Fibroblast of the aortic adventitia (primary cell): ENCODE measurements at places on chromosomes 7 and 10. TPM values are rescaled to one million over a fixed set of nuclear protein-coding genes. Genes with fewer than 3 reads are reported as not detected.

GRCh38 chr10:103265717-103266329 is 11.1 kb upstream of the INA start:
- peak; percentile 86 for DNase-seq

DNA sequence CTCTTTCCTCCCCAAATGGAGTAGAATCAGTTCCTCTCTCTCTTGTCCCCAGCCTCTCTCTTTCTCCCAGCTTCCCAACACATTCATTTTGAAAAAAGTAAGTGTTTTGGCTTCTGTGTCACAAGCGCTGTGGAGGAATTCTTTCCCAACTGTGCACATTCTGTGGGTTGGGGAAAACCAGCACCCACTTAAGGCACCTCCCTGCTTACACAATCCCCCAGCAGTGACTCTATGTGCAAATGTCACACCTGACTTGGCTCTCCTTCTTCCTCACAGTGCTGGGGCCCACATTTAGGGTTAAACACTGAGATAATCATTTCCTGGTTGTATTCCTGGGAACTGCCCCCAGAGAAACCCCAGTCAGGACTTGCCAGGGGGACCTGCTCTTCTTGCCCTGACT is 358.1 kb upstream of the ZNF32 start:
- no peak for DNase-seq

GRCh38 chr10:62794306-62794705 is 10.2 kb upstream of the ADO start:
- DNase-seq, result peak; percentile 56

DNA sequence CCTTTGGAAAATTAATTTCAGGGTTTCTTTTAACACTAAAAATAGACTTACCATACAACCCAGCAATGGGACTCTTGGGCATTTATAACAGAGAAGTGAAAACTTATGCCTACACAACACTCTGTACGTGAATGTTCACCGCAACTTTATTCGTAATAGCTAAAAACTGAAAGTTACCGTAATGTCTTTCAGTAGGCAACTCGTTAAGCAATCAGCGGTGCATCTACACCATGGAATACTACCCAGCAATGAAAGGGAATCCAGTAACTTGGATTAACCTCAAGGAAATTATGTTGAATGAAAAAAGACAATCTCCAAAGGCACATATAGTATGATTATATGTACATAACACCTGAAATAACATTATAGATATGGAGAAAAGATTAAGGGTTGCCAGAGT is 16.2 kb downstream of the CCDC3 start:
- DNase-seq, result no peak

DNA sequence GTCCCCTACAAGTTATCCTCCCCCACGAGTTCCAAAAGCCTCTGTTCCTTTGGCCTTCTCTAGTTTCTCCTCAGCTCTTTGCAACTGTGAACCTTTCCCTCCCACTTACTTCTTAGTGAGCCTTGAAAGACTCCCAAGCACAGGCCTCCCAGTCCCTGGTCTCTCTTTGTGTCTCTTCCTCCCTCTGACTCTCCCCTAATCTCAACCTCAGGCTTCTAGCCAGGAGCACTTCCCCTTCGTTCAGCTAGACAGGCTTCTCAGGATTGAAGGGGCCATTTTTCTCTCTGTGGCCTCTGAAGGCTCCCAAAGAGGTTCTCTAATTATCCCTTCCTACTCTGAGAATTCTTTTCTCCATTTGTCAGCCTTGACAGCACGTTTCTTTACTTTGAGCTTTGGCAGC is 50.2 kb upstream of the PHYHIPL start:
- no peak for DNase-seq

GRCh38 chr10:99850021-99850766 is 67.8 kb downstream of the ABCC2 start:
- no peak for DNase-seq

DNA sequence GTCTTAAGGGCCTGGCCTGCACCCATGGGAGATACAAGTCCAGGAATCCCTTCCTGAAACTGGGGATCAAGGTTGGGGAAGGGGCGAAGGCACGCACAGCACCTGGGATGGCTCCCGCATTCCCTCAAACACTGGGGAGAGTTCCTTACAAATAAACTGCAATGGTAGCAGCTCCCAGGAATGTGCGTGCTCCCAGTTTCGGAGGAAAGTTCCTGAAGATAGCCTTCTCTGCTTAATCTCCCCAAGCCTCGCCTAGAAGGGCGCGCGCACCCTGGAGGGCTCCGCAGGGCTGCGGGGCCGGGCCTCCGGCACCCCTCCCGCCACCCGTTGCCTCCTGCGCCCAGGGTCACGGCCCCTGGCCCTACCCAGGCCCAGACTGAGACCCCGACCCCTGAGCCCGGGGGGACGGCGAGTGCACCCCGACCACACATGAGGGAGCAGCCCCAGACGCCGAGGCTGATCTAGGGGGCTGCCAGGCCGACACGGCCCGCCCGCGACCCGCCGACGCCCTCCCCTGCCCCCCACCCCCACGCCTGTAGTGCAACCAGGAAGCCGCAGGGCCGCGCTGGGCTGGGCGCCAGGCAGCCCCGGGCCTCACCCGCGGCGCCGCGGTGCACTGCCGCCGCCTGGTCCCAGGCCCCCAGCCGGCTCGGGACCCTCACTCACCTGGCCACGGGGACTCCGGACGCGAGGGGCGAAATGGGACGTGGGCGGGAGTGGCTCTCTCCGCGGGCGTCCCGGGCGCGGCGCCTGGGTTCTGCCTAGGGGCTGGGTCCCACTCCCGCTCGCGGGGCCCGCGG is 460 bp downstream of the ANXA11 start:
- DNase-seq, result peak; percentile 47

GRCh38 chr10:96789571-96790108 is 42.5 kb upstream of the LCOR start:
- peak; percentile 49 for DNase-seq

DNA sequence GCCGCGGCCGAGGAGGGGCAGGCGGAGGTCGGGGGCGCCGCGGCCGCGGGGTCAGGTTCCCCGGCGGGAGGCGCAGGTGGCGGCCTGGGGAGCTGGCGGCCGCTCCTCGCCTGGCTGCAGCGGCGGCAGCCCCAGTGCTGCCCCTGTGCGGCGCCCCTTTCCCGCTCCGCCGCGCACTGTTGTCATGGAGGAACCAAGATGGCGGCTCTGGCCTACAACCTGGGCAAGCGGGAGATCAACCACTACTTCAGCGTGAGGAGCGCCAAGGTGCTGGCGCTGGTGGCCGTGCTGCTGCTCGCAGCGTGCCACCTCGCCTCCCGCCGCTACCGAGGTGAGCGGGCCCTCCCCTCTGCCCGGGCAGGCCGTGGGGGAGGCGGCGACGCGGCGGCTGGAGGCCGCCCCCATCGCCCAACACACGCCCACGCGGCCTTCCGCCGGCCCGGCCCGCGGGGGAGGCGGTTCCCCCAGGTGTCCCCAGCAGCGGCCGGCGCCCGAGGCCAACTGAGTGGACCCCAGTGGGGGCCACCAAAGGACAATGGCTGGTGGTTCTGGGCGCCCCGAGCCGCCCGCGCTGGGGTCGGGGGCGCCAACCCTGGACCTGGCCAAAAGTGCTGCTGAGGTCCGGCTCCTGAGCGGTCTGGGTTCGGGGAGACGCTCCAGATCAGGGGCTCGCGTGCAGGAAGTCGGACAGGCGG is 425 bp downstream of the CASD1 start:
- peak; percentile 59 for DNase-seq

- DNase-seq, result no peak
Measured at GRCh38 chr7:150988230-150989226, 2.3 kb upstream of the NOS3 start.

DNA sequence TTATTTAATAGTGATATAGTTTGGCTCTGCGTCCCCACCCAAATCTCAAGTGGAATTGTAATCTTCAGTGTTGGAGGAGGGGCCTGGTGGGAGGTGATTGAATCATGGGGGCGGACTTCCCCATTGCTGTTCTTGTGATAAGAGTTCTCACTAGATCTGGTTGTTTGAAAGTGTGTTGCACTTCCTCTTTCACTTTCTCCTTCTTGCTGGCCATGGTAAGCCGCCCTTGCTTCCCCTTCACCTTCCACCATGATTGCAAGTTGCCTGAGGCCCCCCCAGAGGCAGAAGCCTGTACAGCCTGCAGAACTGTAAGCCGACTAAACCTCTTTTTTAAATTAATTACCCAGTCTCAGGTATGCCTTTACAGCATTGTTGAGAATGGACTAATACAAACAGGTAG is 101.4 kb downstream of the MTPAP start:
- DNase-seq, result no peak

- peak; percentile 81 for DNase-seq
Measured at GRCh38 chr7:130887182-130887956, 153.4 kb upstream of the KLF14 start.

DNA sequence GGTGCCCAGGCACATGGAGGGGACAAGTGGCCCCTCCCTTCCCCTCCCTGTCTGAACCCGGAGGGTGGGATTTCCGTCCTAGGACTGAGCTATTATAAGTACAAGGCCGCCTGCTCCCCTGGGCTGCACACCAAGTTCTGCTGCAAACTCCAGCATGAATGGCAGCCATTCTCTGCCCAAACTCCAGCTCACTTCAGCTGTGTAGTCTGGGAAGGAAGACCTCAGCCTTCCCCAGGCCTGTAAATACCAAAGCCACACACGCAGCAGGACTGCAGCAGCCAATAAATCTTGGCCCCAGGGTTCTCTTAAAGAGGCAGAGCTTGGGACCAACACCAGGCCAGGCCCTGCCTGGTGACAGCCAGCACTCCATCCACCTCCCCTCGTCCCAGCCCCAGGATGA is 291.3 kb upstream of the ZMIZ1 start:
- peak; percentile 78 for DNase-seq

DNA sequence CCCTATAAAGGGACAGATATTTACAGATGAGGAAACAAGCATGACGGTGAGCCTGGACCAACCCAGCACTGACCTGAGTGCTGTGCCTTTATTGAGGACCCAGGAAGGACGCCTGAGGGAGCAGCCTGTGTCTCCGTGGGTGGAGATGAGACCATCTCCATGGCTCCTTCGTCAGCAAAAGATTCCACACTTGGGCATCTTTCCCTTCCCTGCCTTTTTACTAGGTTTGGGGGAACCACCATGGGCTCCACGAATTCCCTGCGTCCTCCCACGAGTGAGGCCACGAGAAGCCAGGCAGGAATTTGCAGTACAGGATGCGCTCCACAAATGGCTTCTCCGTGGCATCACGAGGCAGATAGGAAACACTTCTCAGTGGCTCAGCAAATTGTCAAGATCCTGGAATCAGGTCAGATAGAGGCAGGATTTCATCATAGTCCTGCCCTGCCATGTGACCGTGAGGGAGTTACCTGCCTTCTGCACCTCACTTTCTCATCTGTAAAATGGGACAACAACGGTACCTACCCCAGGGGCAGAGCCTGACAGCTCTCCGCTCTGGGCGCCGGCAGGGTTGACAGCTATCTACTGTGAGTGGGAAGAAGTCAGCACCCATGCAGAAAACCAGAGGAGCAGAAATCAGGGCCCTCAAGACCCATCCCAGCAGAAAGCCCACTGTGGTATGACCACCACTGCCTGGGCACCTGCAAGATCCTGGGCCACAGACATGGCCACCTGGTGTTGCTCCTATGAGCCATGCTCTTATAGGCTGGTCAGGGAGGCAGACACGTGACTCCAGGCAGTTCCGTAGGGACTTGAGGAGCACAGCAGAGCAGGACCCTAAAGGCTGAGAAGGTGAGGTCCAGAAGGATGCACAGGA is 80.1 kb downstream of the GRID1 start:
- DNase-seq, result no peak

DNA sequence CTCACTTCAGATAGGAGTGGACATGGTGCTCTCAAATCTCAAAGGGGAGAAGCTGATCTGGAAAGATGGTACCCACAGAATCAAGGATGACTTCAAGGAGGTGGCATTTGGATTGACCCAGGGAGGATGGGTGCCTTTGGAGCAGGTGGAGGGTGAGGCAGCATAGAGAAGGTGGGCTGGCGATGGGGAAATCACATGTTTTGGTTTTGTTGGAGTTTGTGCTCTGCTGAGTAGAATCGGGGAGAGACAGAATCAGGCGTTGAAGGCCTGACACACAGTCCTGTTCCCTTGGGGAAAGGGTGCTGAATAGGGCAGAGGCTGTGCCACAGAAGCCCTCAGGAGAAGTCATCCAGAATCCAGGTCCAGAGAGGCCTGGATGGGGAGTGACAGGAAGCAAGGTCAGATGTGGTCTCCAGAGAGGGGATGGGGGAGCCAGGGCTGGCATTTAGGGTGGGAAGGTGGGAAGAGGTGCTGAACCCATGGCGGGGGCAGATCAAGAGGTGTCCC is 291.1 kb downstream of the GLRX3 start:
- DNase-seq, result no peak

GRCh38 chr7:83270407-83270806 is 107.7 kb upstream of the PCLO start:
- DNase-seq, result no peak

DNA sequence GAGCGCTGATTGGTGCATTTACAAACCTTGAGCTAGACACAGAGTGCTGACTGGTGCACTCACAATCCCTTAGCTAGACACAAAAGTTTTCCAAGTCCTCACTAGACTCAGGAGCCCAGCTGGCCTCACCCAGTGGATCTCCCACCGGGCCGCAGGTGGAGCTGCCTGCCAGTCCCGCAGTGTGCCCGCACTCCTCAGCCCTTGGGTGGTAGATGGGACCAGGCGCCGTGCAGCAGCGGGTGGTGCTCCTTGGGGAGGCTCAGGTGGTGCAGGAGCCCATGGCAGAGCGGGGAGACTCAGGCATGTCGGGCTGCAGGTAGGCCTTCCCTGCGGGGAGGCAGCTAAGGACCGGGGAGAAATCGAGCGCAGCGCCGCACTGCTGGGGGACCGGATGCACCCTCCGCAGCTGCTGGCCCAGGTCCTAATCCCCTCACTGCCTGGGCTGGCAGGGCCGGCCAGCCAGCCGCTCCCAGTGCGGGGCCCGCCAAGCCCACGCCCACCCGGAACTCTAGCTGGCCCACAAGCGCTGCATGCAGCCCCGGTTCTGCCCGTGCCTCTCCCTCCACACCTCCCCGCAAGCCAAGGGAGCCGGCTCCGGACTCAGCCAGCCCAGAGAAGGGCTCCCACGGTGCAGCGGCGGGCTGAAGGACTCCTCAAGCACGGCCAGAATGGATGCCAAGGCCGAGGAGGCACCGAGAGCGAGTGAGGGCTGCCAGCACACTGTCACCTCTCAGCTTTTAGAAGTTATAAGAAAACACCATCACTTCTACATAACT is 128.9 kb downstream of the ZNF438 start:
- DNase-seq, result no peak

DNA sequence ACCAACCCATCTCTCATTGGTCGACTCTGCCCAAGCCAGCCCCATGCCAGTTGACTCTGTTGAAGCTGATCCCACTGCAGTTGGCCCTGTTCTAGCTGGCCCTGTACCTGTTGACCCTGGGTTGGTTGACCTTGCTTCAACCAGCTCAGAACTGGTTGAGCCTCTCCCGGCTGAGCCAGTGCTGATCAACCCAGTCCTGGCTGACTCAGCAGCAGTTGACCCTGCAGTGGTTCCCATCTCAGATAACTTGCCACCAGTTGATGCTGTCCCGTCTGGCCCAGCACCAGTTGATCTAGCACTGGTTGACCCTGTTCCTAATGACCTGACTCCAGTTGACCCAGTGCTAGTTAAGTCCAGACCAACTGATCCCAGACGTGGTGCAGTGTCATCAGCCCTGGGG is 7.4 kb downstream of the PPRC1 start:
- DNase-seq, result no peak

Gene GNGT1
- total RNA-seq, result not detected in 2 replicates

Gene GIMAP4
- total RNA-seq, result 0.18 and 1.3 TPM in 2 replicates

Gene CRPPA
- total RNA-seq, result 2.5 and 3.2 TPM in 2 replicates

Gene NYAP1
- total RNA-seq, result 0.81 and 5.6 TPM in 2 replicates

Gene DPP6
- total RNA-seq, result not detected in 2 replicates

Gene PNLIPRP1
- not detected in 2 replicates for total RNA-seq

Gene DPYSL4
- total RNA-seq, result 0.18 and 4.2 TPM in 2 replicates

Gene LIPF
- total RNA-seq, result not detected in 2 replicates

Gene CLCN1
- 0.16 TPM in 1 of 2 replicates, not detected in the other for total RNA-seq

Gene GSTO2
- total RNA-seq, result 3.4 and 8.9 TPM in 2 replicates

Gene EVX1
- not detected in 2 replicates for total RNA-seq

Gene CACNB2
- total RNA-seq, result 0.82 and 2.1 TPM in 2 replicates

Gene HMX3
- not detected in 2 replicates for total RNA-seq

Gene CYP3A4
- not detected in 2 replicates for total RNA-seq

Gene CPA2
- not detected in 2 replicates for total RNA-seq
